Neural cell (in vitro differentiated cells): ENCODE measurements at places on chromosomes 7 and 10. TPM values are rescaled to one million over a fixed set of nuclear protein-coding genes. Genes with fewer than 3 reads are reported as not detected.

Gene TMEM130
- polyA plus RNA-seq = 9.0 and 12.3 TPM in 2 replicates

Gene DPYSL4
- 116 and 143 TPM in 2 replicates for polyA plus RNA-seq

Gene INMT
- 0.66 TPM in 1 of 2 replicates, not detected in the other for polyA plus RNA-seq

Gene GNGT1
- not detected in 2 replicates for polyA plus RNA-seq

Gene FAM25A
- not detected in 2 replicates for polyA plus RNA-seq

Gene AKR1B1
- 202 and 265 TPM in 2 replicates for polyA plus RNA-seq

Gene FLNC
- polyA plus RNA-seq = 0.36 and 0.60 TPM in 2 replicates

Gene DBNL
- 124 and 136 TPM in 2 replicates for polyA plus RNA-seq

Gene UTF1
- not detected in 2 replicates for polyA plus RNA-seq

Gene EN2
- not detected in 2 replicates for polyA plus RNA-seq

Gene H2BK1
- not detected in 2 replicates for polyA plus RNA-seq

Gene TAS2R4
- polyA plus RNA-seq = 2.3 and 2.4 TPM in 2 replicates

Gene LDB3
- 0.12 TPM in 1 of 2 replicates, not detected in the other for polyA plus RNA-seq

Gene SPDYE8
- 0.63 and 3.3 TPM in 2 replicates for polyA plus RNA-seq

Gene PIP
- polyA plus RNA-seq = not detected in 2 replicates

Gene BHLHA15
- not detected in 2 replicates for polyA plus RNA-seq

Gene PROSER2
- 0.20 and 1.1 TPM in 2 replicates for polyA plus RNA-seq

Gene TYW1B
- polyA plus RNA-seq = 0.97 and 1.5 TPM in 2 replicates

Gene OGDHL
- polyA plus RNA-seq = 40.7 and 46.7 TPM in 2 replicates

Gene CRHR2
- polyA plus RNA-seq = 0.15 and 0.42 TPM in 2 replicates

Gene ASAH2
- polyA plus RNA-seq = 4.3 and 20.8 TPM in 2 replicates

Gene ATOH7
- 2.5 and 3.0 TPM in 2 replicates for polyA plus RNA-seq

Gene LYZL2
- polyA plus RNA-seq = not detected in 2 replicates

Gene CCDC136
- 41.3 and 42.5 TPM in 2 replicates for polyA plus RNA-seq

Gene VIPR2
- polyA plus RNA-seq = 0.51 and 1.0 TPM in 2 replicates

Gene LRRC4
- polyA plus RNA-seq = 15.7 and 15.8 TPM in 2 replicates

Gene CLRN3
- not detected in 2 replicates for polyA plus RNA-seq

Gene HOXA13
- polyA plus RNA-seq = not detected in 2 replicates

Gene NKX1-2
- 0.16 and 0.19 TPM in 2 replicates for polyA plus RNA-seq

Gene ODAD2
- not detected in 2 replicates for polyA plus RNA-seq

Gene CYP26C1
- not detected in 2 replicates for polyA plus RNA-seq

Gene DRGX
- not detected in 2 replicates for polyA plus RNA-seq

Gene FAM237B
- not detected in 2 replicates for polyA plus RNA-seq

Gene PRSS37
- not detected in 2 replicates for polyA plus RNA-seq

Gene SEMA3A
- polyA plus RNA-seq = 20.7 and 22.8 TPM in 2 replicates

Gene ANXA8L1
- not detected in 2 replicates for polyA plus RNA-seq

Gene MRLN
- polyA plus RNA-seq = not detected in 2 replicates

Gene GPAM
- 16.8 and 17.3 TPM in 2 replicates for polyA plus RNA-seq

Gene UROS
- polyA plus RNA-seq = 85.0 and 103 TPM in 2 replicates

Gene CNPY1
- 0.36 and 4.2 TPM in 2 replicates for polyA plus RNA-seq

Gene UNC5B
- 1.8 and 2.0 TPM in 2 replicates for polyA plus RNA-seq

Gene PTPN20
- not detected in 2 replicates for polyA plus RNA-seq

Gene ADAM22
- 41.3 and 46.3 TPM in 2 replicates for polyA plus RNA-seq

Gene WNT8B
- 0.37 TPM in 1 of 2 replicates, not detected in the other for polyA plus RNA-seq

Gene C7orf57
- not detected in 2 replicates for polyA plus RNA-seq

Gene MACC1
- 0.20 and 0.22 TPM in 2 replicates for polyA plus RNA-seq
